Activated naive CD4-positive, alpha-beta T cell (primary cell): ENCODE measurements at places on chromosomes 3 and 15.

DNA sequence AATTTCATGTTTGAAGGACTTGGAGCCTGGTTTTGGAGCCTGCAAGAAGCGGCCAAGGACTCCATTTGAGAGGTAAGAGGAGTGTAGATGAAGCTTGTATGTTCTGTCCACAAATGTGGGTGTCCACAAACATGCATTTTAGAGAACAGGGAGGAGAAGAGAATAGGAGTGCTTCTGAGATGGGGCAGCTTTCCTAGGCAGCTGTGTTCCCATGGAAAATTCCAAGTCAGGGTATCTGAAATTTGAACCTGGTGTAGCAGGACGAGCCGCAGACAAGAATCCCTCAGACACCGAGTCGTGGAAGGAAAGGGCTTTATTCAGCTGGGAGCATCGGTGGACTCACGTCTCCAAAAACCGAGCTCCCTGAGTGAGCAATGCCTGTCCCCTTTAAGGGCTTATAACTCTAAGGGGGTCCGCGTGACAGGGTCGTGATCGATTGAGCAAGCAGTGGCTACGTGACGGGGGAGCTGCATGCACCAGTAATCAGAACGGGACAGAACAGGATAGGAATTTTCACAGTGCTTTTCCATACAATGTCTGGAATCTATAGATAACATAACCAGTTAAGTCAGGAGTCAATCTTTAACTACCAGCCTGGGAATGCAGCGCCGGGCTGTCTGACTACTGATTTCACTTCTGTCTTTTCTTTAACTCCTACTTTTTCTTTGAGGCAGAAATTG, 71.4 kb upstream of the WDR72 start:
- DNase-seq, result no peak

- no peak for DNase-seq
These were observed 589.2 kb downstream of the ROBO1 start for GRCh38 chr3:79178471-79179180.

- DNase-seq, result no peak
These were observed 131.7 kb downstream of the ATP10A start for GRCh38 chr15:25731411-25731810.

DNA sequence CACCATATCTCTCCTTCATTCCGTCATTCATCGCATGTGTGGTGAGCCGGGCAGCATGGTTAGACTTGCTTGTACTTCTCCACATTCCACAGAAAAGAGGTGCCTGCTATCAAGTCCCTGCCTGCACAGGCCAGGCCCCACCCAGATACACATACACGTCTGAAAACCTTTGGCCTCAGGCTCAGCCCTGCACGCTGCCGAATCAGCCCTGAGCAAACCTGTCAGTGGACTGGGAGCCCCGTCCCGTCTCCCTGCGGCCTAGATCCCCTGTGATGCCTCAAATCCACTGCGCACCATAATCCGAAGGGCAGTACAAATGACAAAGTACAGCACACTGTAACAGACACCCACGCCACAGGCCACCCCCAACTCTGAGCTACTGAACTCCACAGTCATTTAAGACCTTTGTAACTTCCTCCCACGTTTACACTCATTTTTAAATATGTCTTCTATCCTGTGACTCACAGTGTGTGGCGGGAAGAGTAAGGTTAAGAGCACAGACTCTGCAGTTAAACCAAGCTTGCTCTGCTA, 67.1 kb downstream of the MB21D2 start:
- DNase-seq, result no peak

- no peak for DNase-seq
These were observed 25.4 kb upstream of the CDV3 start for GRCh38 chr3:133548090-133548489.

GRCh38 chr3:8206971-8207617, 294.5 kb upstream of the LMCD1 start:
- no peak for DNase-seq

DNA sequence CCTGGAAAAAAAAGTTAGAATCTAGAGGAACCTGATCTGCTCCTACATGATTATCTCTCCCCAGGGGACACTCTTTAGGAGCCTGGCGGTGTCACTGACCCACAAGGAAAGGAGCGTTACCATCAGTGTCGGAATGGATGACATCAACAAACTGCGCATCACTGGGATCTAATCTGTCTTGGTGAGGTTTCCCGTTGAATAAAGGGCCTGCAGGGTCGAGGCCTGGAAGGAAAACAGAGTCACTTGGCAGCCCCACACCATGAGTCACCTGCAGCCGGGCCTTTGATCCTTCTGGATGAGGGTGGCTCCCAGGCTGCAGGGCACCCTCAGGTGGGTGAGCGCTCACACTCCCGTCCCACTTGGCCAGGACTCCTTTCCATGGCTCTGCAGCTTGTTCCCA, 25.0 kb downstream of the LIPH start:
- DNase-seq, result no peak

DNA sequence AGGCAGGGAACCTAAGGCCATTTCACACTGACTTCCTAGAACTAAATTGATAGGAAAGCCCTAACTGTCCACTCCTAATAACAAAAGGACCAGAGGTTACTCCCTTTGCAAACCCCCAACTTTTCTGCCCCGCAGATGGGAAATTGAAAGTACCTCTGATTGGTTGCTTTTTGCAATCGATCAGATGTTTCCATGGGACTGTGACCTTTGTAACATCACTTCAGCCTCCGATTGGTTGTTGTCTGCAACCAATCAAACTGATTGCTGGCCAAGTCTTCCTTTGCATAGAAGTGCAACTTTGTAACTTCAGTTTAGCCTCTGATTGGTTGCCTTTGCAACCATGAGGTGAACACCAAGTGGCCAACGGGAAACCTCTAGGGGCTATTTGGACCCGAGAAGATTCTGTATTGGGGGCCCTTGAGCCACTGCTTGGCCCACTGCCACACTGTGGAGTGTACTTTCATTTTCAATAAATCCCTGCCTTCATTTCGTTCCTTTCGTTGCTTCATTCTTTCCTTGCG, 11.3 kb upstream of the KNL1 start:
- no peak for DNase-seq

DNA sequence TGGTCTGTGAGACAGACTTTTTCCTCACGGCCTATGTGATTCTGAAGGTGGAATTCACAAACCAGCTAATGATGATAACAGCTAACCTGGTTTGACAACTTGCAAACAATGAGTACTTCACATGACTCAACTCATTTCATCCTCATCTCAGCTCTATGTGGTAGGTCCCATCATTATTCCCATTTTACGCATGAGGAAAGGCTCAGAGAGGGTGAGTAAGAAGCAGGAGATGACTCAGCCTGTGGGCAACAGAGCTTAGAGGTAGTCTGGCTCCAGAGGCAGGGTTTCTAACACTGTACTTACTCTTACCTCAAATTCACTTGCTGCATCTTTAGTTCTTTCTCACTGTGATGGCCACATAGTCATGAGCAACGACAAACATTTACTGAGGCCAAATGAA, 25.8 kb upstream of the PSMD6 start:
- no peak for DNase-seq

DNA sequence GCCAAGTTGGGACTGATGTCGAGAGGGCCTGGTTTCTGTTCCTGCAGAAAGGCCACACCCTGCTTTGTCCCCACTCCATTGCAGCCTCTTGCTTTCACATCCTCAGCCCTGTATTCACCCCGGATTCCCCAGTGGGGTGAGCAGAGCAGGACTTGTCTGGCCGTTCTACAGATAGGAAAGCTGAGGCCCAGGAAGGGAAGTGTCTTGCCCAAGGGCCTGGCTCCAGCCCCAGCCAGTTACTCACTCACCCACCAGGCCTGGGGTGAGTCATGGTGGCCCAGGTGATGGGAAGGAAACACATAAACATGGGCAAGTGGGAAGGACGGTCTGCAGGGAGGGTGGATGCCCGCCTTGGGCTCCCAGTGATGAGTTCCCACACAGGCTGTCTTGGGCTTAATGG, 6.1 kb upstream of the DUSP7 start:
- no peak for DNase-seq

DNA sequence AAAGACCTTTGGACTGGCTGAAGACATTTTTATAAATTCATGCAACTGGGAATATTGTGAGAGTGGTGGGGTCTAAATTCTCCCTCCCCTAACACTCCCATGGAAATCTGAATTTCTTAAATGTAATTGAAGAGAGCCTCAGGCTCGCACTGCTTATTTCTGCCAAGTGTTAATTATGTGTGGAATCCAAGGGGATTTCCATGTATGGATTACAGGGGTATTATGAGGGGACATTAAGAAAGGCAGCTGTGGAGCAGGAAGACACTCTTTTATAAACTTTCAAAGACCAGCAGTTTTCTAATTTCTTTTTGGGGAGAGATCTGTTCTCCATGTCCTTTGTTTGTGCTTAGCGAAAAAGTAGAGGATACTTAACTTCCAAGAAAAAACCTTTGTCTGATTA, 152.1 kb upstream of the TBL1XR1 start:
- no peak for DNase-seq

GRCh38 chr3:72336821-72337479, 511.3 kb downstream of the SHQ1 start:
- DNase-seq, result no peak

DNA sequence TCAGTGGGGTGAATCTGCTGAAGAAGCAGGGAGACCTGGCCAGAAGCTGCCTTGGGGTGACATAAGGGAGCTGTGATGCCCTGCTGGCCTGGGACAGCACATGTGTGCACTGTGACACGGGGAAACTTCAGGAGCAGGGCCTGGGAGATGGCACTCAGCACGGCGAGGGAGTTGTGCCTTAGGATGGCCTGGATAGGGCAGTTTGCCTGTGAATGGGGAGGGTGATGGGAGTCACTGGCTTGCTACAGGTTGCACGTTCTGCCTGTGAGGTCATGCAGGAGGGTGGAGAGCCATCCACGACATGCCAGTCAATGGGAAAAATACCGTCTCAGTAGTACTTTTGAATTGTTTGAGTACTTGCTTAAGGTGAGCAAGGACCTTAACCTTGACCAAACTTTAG, 76.8 kb upstream of the UBE3A start:
- no peak for DNase-seq

DNA sequence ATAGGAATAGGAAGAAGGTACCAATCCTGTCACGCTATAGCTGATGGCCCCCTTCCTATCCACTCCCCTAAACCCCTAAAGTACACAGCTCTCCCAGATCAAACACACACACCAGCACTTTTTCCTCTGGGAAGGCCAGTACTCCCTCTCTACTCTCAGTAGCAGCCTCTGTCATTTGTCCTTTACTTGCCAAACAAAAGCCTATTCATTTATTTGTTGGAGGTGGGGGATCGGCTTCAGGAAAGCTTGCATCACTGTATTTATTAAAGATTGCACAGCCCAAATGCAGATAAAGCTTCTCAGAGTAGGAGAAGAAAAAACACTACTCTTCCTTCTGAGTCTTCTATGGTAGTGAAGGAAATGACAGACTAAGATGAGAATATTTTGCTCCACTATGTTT, 429.7 kb upstream of the RASGRP1 start:
- no peak for DNase-seq

DNA sequence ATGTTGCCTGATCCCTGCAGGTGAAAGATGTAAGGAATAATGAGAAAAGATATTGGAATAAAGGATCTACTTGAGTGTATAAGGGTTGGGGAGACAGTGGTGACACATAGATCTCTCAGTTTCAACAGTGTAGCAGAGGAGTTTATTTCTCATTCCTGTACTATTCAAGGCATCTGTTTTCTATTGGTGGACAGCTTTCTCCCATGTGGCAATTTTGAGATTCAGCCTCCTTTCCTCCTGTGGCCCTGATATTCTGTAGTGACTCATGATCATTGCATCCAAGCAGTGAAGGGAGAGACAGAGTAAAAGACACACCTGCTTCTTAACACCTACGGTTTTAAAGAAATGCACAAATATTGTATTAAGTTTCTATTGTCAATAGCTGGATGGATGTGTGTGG, 327.6 kb downstream of the GRM7 start:
- DNase-seq, result no peak

DNA sequence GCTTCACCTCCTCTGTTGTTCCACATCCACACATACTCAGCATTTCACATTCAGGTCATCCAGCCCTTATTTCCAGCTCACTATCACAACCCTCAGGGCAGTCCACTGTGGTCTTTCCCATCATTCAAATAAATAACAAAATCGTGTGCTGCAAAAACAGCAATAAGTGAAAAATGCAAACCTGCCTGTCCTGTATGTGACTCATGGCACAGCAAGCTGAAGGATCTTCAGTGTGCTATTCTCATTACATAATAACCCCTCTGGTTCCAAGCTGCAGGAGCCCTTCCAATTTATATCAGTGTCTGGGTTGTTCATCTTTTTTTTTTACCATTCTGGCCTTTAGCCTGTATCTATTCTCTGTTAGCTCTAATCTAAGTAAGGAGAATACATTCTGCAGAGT, 185.3 kb upstream of the UBE2E2 start:
- no peak for DNase-seq

GRCh38 chr3:196326936-196327335, 8.9 kb upstream of the DYNLT2B start:
- no peak for DNase-seq

DNA sequence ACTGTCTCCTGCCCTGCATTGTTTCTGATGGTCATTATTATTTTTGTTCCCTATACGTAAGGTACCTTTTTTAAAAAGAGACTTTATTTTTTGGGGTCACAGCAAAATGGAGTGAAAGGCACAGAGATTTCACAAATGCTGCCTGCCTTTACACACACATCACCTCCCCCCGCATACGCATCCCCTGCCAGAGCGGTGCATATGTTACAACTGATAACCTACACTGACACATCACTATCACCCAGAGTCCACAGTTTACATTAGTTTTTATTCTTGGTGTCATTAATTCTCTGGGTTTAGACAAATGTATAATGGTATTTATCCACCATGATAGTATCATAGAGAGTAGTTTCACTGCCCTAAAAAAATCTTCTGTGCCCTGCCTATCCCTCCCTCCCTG, 43.6 kb upstream of the KLF13 start:
- DNase-seq, result no peak

- no peak for DNase-seq
These were observed 8.9 kb upstream of the POLR2M start for GRCh38 chr15:57697588-57697987.

DNA sequence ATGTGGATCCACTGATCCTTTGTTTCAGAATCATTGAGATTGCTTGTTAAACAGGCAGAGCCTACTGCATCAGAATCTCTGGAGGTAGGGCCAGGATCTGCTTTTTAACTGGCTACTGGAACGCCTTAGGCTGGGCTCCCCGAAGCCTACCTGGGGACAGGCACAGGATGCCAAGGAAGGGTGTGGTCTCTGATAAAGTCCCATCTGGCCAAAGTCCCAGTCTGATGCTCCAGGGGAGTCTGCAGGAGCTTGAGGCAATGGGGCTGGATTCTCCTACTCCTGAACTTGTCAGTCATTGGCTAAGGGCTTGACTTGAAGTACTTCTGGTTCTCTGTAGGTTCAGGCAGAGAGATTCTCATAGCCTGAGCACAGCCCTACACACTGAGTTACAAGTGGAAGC, 22.4 kb upstream of the CCK start:
- no peak for DNase-seq
